ENCODE measurements at places on chromosomes 2 and 18.

DNA sequence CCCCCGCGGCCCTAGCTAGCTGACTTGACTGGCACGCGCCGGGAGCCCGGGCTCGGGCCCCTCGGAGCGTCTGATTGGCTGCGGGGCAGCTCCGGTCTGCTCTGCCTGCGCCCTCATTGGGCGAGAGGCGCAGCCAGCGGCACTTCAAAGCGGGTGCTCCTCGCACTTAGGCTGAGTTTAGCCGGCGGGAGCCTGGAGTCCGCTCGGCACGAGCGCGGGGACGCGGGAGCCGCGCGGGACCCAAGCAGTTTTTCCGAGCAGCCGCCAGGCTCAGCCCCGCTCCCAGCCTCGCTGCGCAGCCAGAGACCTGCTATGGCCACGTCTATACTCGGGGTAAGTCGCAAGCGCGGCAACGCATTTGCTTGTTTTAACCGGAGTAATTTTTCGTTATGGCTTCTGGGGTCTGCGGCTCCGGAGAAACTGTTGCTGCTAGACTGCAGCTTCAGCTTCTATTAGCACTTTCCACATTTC, at the start of gene SP9:
SP9 (plus strand) TSS at position 174 of the 471 bp plus-strand sequence; CDS start at position 313, 139 bp downstream.
- DNase-seq: no peak

- DNase-seq: no peak
These were observed 1677.0 kb upstream of the LRRTM1 start for GRCh38 chr2:81981585-81981984.

GRCh38 chr2:108833219-108833618, 46.6 kb downstream of the CCDC138 start:
- DNase-seq: no peak

DNA sequence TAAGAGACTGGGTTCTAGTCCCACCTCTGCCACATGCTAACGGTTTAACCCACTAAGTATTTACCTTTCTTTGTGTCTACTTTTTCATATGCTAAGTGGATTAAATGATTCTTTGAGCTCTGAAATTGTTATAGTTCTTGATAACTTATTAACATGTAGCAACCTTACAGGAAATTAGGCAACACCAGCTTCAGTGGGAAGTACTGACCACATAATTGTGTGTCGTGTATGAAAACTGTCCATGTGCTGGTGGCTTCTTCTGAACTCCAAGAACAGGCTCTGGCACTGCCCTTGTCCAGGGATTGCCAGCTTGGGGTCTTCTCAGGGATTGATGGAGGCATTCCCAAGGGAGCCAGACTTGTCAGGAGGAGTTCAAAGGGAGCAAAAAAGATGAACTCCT, 427.7 kb downstream of the TGIF1 start:
- DNase-seq: no peak

- DNase-seq: no peak
These were observed 61.2 kb downstream of the RALBP1 start for GRCh38 chr18:9536354-9537152.

GRCh38 chr2:1494906-1495305, 81.6 kb downstream of the TPO start:
- DNase-seq: no peak

- no peak for DNase-seq
These were observed 91.4 kb downstream of the COL6A3 start for GRCh38 chr2:237322564-237322963.

GRCh38 chr18:27604583-27604982, 419.5 kb upstream of the CHST9 start:
- DNase-seq: no peak

- no peak for DNase-seq
These were observed 1004.1 kb upstream of the NRXN1 start for GRCh38 chr2:52036024-52036423.

- no peak for DNase-seq
These were observed 406.2 kb downstream of the MTX2 start for GRCh38 chr2:176675271-176675949.

DNA sequence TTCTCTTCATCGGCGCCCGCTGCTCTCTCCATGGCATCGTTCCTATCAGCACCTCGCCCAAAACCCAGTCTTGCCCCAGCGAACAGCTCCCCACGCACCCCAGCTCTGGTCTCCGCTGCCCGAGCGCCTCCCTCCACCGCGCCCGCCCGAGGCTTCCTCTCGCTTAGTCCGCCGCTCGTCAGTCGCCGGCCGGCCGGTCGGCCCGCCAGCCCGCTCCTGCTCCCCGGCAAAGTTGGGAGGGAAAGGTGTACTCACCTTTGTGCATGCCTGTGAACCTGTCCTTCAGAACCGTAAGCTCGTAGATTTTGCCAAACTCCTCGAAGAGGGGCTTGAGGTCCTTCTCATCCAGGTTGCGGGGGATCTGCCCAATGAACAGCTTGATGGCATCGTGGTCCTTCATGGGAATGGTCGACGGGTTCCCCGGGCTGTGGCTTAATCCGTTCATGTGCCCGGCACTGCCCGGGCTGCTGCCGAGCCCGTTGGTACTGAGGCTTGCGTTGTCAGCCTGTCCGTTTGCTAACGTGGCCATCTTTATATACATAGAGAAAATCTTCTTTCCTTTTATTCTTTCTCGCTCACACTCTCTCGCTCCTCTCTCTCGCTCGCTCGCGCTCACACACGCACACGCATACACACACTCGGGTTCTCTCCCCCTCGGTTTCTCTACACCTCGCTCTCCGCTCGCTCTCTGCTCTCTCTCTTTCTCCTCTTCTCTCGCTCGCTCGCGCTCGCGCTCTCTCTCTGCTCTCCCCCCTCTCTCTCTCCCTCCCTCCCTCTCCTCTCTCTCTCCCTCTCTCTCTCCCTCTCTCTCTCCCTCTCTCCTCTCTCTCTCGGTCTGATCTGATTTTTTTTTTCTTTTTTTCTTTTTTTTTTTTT, at the start of gene CELF4:
CELF4 (minus strand) TSS at position 698 of the 876 bp plus-strand sequence.
- no peak for DNase-seq

GRCh38 chr2:176931588-176932563, 280.7 kb upstream of the HNRNPA3 start:
- no peak for DNase-seq

- no peak for DNase-seq
These were observed 20.7 kb downstream of the CRYGD start for GRCh38 chr2:208103616-208104015.

GRCh38 chr2:191109888-191110287, 40.9 kb downstream of the STAT4 start:
- DNase-seq: no peak

DNA sequence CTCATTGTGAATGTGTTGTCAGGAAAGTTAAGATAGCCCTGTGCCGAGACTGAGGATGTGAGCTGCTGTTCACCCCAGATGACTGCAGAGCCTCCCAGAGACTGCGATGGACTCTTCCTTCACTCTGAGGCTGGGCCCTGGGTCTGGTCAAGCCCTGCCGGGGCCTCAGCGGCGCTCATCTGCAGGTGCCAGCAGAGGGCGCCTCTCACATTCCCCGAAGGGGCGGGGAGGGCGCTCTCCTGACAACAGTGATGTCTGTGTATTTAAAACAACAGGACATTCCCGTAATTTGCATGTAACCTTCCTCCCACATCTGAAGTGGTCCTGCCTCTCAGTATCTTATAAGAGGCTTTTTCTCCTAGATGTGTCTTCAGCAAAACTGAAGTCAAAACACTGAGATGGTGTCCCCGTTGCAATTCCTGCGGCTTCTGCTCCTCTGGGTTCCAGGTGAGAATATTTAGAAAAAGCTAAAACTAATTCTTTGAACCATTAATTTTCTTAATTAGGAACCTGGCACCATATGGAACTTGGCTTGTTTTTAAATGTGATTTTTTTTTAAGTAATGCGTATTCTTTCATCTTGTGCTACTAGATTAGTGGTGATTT, 1377.9 kb downstream of the RPIA start:
- no peak for DNase-seq

- no peak for DNase-seq
These were observed 134.5 kb upstream of the CTAGE1 start for GRCh38 chr18:22552254-22552653.

GRCh38 chr2:53500181-53500580, 267.4 kb upstream of the CHAC2 start:
- no peak for DNase-seq

- DNase-seq: no peak
These were observed 124.1 kb downstream of the LNPK start for GRCh38 chr2:175877845-175878544.

DNA sequence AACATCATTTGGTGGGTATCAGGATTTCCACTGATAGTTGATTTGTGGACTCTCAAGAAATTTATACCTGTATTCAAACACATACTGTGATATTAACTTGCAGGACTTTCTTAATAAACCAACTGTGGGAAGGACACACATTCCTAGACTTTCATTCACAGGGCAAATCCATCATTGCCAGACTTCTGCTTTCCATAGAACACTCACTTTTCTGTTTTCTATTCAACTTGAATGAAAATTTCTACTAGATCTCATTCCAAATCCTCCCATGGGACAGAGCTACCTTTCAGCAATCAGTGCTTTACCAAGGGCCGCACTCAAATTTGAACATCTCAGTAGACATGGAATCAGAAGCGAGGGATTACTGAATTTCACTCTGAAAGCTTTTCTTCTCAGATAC, 612.5 kb downstream of the IRS1 start:
- no peak for DNase-seq

DNA sequence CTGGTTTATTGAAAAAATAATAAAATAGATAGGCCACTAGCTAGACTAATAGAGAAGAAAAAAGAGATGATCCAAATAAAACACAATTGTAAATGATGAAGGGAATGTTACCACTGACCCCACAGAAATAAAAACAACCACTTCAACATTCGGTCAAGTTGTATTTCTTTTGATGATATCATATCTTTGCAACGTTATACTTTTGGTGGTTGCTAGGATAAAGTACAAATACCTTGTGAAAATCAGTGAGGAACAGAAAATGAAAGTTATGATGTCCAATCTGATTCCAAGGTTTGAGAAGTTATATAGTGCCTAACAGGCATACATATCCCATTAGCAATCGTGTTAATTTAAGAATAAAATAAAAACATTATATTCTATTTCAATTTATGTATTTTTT, 6.6 kb upstream of the ASNSD1 start:
- DNase-seq: no peak

GRCh38 chr2:232053777-232054176, 92.3 kb downstream of the DIS3L2 start:
- no peak for DNase-seq

- no peak for DNase-seq
These were observed 122.9 kb downstream of the MRO start for GRCh38 chr18:50696929-50697328.

DNA sequence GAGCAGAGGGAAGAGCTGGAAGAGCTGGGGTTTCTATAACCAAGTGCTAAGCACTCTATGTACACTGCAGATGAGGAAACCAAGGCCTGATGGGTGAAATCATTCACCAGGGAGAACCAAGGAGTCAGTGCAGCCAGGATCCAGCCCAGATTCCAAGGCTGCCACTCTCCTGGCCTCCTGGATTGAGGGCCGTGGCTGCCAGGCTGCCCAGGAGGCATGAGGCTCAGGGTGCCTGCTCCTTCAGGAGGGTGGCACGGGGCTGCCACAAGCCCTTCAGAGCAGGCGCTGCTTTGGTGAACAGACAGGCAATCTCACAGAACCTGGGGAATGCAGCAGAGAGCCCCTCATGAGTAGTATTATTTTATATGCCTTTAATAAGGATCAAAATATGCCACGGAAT, 293.7 kb upstream of the HDAC4 start:
- DNase-seq: no peak

GRCh38 chr2:172865422-172865821, 129.8 kb downstream of the RAPGEF4 start:
- DNase-seq: no peak

DNA sequence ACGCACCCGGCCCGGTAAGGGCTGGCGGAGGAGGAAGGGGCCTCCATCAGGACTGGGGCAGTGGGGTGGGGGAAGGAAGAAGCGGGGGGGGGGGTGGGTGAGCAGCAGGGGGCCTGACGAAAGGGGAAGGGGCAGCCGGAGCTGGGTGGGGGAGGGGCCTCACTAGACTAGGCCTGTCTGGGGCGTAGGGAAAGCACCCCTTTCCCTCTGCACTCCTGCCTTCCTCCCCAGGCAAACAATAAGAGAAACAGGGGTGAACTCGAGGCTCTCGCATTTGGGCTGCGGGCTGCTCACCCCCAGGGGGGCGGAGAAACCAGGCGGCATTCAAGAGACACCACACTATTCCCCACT, 82.7 kb upstream of the POMC start:
- no peak for DNase-seq

DNA sequence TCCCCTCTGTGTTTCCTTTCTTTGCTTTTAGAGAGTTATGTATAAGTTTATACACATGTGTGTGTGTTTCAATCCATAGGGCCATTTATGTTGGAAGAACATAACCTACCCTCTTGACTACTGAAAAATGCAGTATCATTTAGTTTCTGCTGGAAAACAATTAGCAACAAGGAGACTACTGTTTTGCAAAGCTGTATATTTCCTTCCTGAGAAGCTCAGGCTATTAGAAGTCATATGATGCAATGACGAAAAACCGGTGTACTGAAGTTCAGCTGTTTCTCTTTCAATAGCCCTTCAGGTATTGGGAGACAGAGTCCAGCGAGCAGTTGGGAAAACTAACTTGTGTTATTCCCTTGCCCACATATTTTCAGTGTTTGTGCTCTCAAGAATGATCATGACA, 447.7 kb upstream of the GYPC start:
- no peak for DNase-seq

- DNase-seq: no peak
These were observed 3.1 kb upstream of the GMPPA start for GRCh38 chr2:219495531-219496122.

- no peak for DNase-seq
These were observed 52.5 kb upstream of the STAM2 start for GRCh38 chr2:152227969-152228592.

DNA sequence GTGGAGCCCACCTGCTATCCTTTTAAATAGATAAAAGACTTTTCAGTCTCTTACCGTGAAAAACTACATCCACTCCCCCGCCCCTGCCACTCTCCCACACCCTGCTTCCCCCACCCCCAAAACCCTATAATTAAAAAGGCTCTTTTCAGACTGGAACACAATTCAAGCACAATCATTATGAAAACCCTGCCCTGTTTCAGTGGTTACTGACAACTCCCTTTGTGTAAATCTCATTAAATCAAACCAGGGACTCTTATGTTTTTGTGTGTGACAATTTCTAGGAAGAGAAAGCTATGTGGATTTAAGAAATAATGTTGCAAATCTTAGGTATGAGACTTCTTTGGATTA, 21.0 kb upstream of the ZNF532 start:
- DNase-seq: no peak

- no peak for DNase-seq
These were observed 132.1 kb downstream of the COL6A3 start for GRCh38 chr2:237281836-237282306.

Data from activated CD4-positive, CD25-positive, alpha-beta regulatory T cell (primary cell).